DND-41 (cell line): ENCODE measurements at places on chromosomes 6 and 20.

GRCh38 chr6:81878479-81878878 is 126.0 kb upstream of the TENT5A start:
- no peaks in the 10 kb centered on the region for H3K4me1 ChIP-seq
- no peak overlapping the region for H3K27ac ChIP-seq
- H3K4me3 ChIP-seq = no peak overlapping the region
- H3K36me3 ChIP-seq = no peaks in the 10 kb centered on the region
- no peaks in the 10 kb centered on the region for H3K27me3 ChIP-seq

GRCh38 chr6:104656235-104656634 is 203.5 kb downstream of the HACE1 start:
- no peak for DNase-seq
- H3K27me3 ChIP-seq = no peaks in the 10 kb centered on the region
- no peaks in the 10 kb centered on the region for H3K36me3 ChIP-seq
- no peaks in the 10 kb centered on the region for H3K4me1 ChIP-seq
- no peak overlapping the region for H3K27ac ChIP-seq

DNA sequence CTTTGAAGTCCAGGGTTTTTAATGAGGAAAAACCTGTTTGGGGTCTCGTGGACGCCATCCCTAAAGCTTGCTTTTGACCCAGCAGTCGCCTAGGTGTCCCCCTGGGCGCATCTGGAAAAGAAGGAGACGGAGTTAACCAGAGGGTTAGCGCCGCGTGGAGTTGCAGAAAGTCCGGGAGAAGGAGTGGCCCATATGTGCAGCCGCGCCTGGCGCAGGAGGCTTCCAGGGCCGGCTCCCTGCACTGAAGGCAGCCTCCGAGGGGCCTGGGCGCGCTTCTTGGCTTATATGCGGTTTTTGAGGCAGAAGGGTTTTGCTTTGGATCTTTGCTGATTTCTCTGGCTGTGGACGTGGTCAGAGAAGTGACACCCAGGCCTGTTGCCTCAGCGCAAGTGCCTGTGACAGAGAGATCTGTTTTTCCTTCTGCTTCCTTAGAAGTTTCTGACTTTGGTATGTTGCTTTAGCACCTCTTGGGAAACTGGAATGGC is 987 bp downstream of the TMEM181 start:
- DNase-seq = peak; percentile 45
- H3K27me3 ChIP-seq = no peaks in the 10 kb centered on the region
- peaks cover 7% of the 10 kb centered on the region; the same call in 1 of the 2 replicates for H3K36me3 ChIP-seq

GRCh38 chr6:47032974-47033765 is 9.0 kb downstream of the ADGRF1 start:
- no peaks in the 10 kb centered on the region for H3K36me3 ChIP-seq
- H3K4me3 ChIP-seq = no peak overlapping the region
- no peak for DNase-seq
- peaks cover 12% of the 10 kb centered on the region for H3K27me3 ChIP-seq
- no peaks in the 10 kb centered on the region for H3K4me1 ChIP-seq
- H3K27ac ChIP-seq = no peak overlapping the region

DNA sequence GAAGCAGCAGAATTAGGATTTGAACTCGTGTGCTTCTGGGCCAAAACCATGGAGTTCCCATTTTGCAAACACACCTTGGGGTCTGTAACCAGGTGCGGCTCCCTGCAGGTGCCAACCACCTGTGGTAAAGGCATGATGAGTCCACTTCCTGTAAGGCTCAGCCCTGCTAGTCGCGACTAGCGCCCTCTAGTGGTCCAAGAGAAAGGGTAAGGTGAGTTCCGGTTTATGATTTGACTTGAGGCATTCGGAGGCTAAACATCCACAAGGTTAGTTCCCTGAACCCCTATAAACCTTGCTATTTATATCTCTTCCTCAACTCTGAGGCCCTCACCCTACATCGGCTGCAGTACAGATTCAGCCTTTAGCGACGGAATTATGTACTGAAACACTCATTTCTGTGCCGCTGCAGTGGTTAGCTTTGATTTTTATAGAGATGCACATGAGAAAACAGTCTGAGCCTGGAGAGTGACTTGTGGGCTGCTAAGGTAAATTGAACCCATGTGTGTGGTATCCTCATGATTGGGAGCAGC is 173.4 kb downstream of the PLCB1 start:
- peak overlapping the region; percentile 18; the same call in 1 of the 2 replicates for H3K27ac ChIP-seq
- peak; percentile 74 for DNase-seq
- peaks cover 11% of the 10 kb centered on the region for H3K4me1 ChIP-seq
- H3K4me3 ChIP-seq = no peak overlapping the region
- H3K27me3 ChIP-seq = no peaks in the 10 kb centered on the region

DNA sequence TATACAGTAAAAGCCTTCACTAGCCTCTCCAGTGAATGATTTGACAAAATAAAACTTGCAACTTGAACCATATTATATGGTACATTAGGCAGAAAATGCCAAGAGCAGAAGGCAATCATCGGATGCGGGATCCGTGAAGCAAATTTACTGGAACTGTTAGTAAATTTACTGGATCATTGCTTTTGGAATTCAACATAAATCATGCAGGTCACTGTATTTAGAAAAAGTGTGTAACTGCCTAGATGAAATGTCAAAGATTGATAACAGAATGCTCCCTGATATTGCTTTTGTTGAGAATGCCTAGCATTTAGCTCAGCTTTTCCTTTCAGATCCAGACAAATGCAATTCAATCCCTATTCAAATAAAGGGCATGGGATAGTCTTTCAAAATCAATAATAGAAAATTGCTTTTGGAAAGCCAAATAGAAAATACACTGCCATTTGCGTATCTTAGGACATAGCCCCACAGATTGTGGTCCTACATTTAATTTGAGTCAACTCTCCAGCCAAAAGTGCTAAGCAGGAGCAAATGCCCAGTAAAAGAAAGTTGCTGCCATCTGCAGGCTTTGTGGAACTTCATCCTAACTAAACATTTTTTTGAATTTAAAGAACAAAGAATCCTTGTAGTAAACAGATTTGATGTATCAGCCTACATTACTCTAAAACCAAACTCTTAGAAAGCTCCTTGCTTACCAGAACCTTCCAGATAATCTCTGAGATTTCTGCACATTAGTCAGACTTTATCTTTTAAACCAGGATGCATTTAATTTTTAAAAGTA is 109.5 kb upstream of the HSF2 start:
- H3K27me3 ChIP-seq = no peaks in the 10 kb centered on the region
- H3K27ac ChIP-seq = no peak overlapping the region
- no peak overlapping the region for H3K4me3 ChIP-seq
- H3K36me3 ChIP-seq = no peaks in the 10 kb centered on the region
- DNase-seq = no peak

DNA sequence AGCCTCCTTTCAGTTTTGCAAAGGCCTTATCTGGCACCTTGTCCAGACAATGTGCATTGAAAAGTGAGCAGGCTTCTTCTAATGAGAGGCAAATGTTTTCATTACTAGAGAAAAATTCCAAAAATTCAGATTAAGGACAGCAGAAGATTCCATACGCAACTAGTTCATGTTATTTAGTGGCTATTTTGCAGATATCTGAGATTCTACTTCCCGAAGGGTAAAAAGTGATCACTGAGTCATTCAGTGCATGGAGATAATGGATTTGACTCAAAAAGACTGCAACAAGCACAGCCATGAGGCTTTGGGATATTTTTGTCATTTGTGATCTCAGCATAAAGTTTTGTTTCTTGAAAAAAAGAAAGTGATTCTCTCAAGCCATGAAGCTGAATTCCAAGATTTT is 29.9 kb downstream of the METTL24 start:
- no peak for DNase-seq
- peaks cover 6% of the 10 kb centered on the region for H3K27me3 ChIP-seq
- H3K36me3 ChIP-seq = no peaks in the 10 kb centered on the region
- H3K4me1 ChIP-seq = no peaks in the 10 kb centered on the region

DNA sequence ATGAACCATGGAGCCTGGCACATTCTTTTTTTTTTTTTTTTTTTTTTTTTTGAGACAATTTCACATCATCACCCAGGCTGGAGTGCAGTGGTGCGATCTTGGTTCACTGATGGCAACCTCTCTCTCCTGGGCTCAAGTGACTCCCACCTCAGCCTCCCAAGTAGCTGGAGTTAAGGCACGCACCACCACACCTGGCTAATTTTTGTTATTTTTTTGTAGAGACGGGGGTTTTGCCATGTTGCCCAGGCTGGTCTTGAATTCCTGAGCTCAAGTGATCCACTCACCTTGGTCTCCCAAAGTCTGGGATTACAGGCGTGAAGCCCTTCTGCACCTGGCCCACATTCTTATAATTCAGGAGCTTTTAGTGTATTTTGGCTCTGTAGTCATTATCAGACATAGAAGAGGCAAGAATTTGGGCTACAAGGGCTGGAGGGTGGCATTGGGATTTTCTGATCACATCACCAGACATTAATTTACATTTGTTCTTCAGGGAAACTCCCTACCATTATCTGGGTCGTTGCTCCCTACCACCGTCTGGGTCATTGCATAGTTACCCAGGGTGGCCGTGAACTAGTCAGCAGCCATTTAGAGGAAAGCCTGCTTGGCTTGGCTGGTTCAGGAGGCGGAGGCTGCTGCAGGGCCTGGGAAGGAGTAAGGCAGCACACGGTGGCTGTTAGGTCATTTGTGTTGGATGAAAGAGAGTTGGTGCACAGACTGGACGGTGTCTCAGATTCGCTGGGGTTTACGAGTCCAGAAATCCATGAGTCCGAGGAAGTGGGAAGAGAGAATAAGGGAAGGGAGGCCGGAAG is 17.6 kb downstream of the ARID1B start:
- H3K4me1 ChIP-seq = peaks cover 6% of the 10 kb centered on the region; the same call in 1 of the 2 replicates
- peaks cover 22% of the 10 kb centered on the region for H3K36me3 ChIP-seq
- no peak overlapping the region for H3K27ac ChIP-seq
- H3K4me3 ChIP-seq = no peak overlapping the region
- no peaks in the 10 kb centered on the region for H3K27me3 ChIP-seq
- no peak for DNase-seq

DNA sequence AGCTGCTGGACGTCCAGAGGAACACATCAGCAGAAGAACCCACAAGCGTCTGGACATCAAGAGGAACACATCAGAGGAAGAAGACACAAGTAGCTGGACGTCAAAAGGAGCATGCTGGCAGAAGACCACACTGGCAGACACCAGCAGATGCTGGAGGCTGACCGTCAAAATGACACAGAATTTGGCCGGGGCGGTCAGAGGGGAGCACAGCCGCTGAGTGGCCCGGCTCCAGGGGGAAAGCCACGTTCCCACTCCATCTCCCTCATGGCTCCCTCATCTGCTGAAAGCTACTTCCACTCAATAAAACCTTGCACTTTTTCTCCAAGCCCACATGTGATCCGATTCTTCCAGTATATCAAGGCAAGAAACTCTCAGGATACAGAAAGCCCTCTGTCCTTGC is 283.6 kb downstream of the PTPRT start:
- H3K27me3 ChIP-seq = no peaks in the 10 kb centered on the region
- H3K4me3 ChIP-seq = no peak overlapping the region
- no peak overlapping the region for H3K27ac ChIP-seq
- no peaks in the 10 kb centered on the region for H3K36me3 ChIP-seq
- no peaks in the 10 kb centered on the region for H3K4me1 ChIP-seq

DNA sequence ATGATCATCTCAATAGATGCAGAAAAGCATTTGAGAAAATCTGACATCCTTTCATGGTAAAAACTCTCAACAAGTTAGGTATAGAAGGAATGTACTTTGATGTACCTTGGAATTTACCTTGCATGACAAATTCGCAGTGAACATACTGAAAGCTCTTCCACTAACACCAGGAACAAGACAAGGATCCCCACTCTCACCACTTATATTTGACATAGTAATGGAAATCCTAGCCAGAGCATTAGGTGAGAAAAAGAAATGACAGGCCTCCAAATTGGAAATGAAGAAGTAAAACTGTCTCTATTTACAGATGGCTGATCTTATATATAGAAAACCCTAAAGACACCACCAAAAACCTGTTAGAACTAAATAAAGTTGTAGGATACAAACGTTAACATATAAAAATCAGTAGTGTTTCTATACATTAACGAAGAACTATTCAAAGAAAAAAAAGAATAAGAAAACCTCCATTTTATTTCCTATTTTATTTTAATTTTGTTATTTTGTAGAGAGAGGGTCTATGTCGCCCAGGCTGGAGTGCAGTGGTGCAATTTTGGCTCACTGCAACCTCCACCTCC is 26.9 kb downstream of the PCNA start:
- DNase-seq = no peak
- no peaks in the 10 kb centered on the region for H3K27me3 ChIP-seq
- no peak overlapping the region for H3K27ac ChIP-seq
- H3K4me3 ChIP-seq = no peak overlapping the region

- no peak overlapping the region for H3K4me3 ChIP-seq
- H3K4me1 ChIP-seq = no peaks in the 10 kb centered on the region
- H3K36me3 ChIP-seq = no peaks in the 10 kb centered on the region
- H3K27ac ChIP-seq = no peak overlapping the region
- H3K27me3 ChIP-seq = peaks cover 16% of the 10 kb centered on the region
Measured at GRCh38 chr6:29828471-29828797, 809 bp downstream of the HLA-G start.

GRCh38 chr6:157755746-157756411 is 67.2 kb upstream of the SNX9 start:
- H3K36me3 ChIP-seq = no peaks in the 10 kb centered on the region
- peaks cover 14% of the 10 kb centered on the region for H3K27me3 ChIP-seq
- no peak for DNase-seq

DNA sequence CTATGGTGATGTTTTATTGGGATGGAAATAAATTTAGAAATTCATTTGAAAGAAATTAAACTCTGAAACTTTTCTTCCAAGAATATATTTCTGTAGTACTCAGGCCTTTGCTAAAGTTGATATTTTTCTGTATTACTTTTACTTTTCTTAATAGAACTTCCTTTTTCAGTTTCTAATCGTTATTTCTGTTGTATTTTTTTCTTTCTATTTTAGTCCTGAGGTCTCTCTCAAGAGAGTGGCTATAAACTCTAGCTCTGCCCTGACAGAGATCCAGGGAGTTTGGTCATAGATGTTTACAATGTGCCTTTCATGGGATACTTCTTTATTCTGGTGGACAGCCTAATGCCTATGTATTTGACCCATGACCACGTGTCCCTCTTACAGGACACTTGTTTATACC is 51.0 kb downstream of the OR2B6 start:
- H3K27me3 ChIP-seq = no peaks in the 10 kb centered on the region
- no peak overlapping the region for H3K27ac ChIP-seq
- H3K4me3 ChIP-seq = no peak overlapping the region
- DNase-seq = no peak

- no peak overlapping the region for H3K4me3 ChIP-seq
- peaks cover 9% of the 10 kb centered on the region for H3K27me3 ChIP-seq
- DNase-seq = no peak
- no peaks in the 10 kb centered on the region for H3K36me3 ChIP-seq
- H3K27ac ChIP-seq = no peak overlapping the region
Measured at GRCh38 chr20:49790077-49790798, 22.4 kb upstream of the SLC9A8 start.

- no peak overlapping the region for H3K4me3 ChIP-seq
- H3K27me3 ChIP-seq = no peaks in the 10 kb centered on the region
- no peak for DNase-seq
- no peaks in the 10 kb centered on the region for H3K36me3 ChIP-seq
- no peak overlapping the region for H3K27ac ChIP-seq
Measured at GRCh38 chr6:121694801-121695251, 259.4 kb downstream of the GJA1 start.

GRCh38 chr20:41387444-41387851 is 20.8 kb upstream of the EMILIN3 start:
- DNase-seq = no peak
- no peaks in the 10 kb centered on the region for H3K36me3 ChIP-seq
- H3K27ac ChIP-seq = no peak overlapping the region
